A549 treated with AZD2906 at 1 μM for 4 hours (cell line): ENCODE measurements at places on chromosomes 3 and 15. TPM values are rescaled to one million over a fixed set of nuclear protein-coding genes. Genes with fewer than 3 reads are reported as not detected.

LRRC2 gene
- total RNA-seq: not detected in 5 replicates

TM4SF4 gene
- total RNA-seq: 26.2 to 36.4 TPM (median 30.7 TPM) in 5 replicates

BSN gene
- 0.12 to 0.19 TPM (median 0.16 TPM) in 5 replicates for total RNA-seq

ZIC4 gene
- total RNA-seq: not detected in 5 replicates

CTSH gene
- total RNA-seq: 42.0 to 45.0 TPM (median 44.5 TPM) in 5 replicates

FBXL22 gene
- total RNA-seq: 0.16 to 0.30 TPM (median 0.17 TPM) in 5 replicates

SPINK8 gene
- not detected in 5 replicates for total RNA-seq

C2CD4A gene
- total RNA-seq: 0.11 to 0.21 TPM (median 0.14 TPM) in 5 replicates

TMEM40 gene
- 0.26 to 0.47 TPM (median 0.30 TPM) in 5 replicates for total RNA-seq

CSTA gene
- total RNA-seq: 0.81 to 1.1 TPM (median 0.86 TPM) in 5 replicates

GOLGA8M gene
- total RNA-seq: 0.07 to 0.11 TPM in 2 of 5 replicates, not detected in the others

PLIN1 gene
- 0.06 to 0.11 TPM (median 0.09 TPM) in 5 replicates for total RNA-seq

GCSAM gene
- not detected in 5 replicates for total RNA-seq

ITPKA gene
- 6.5 to 12.4 TPM (median 10.2 TPM) in 5 replicates for total RNA-seq

INKA1 gene
- 1.9 to 2.8 TPM (median 2.3 TPM) in 5 replicates for total RNA-seq

KLHL40 gene
- total RNA-seq: not detected in 5 replicates

MUC20 gene
- total RNA-seq: 0.30 to 0.87 TPM (median 0.61 TPM) in 5 replicates

HERC2 gene
- 41.1 to 48.4 TPM (median 45.7 TPM) in 5 replicates for total RNA-seq

C3orf49 gene
- not detected in 5 replicates for total RNA-seq

IMPG2 gene
- 0.01 to 0.02 TPM (median 0.01 TPM) in 3 of 5 replicates, not detected in the others for total RNA-seq

XXYLT1 gene
- 11.1 to 13.3 TPM (median 11.9 TPM) in 5 replicates for total RNA-seq

EAF2 gene
- 1.7 to 2.2 TPM (median 1.7 TPM) in 5 replicates for total RNA-seq

KNG1 gene
- total RNA-seq: 0.03 TPM in 3 of 5 replicates, not detected in the others

XCR1 gene
- not detected in 5 replicates for total RNA-seq

LHFPL4 gene
- total RNA-seq: 0.07 to 0.15 TPM (median 0.10 TPM) in 5 replicates

CLDN18 gene
- total RNA-seq: not detected in 5 replicates

ZMAT3 gene
- total RNA-seq: 5.5 to 6.6 TPM (median 6.0 TPM) in 5 replicates

KBTBD13 gene
- total RNA-seq: not detected in 5 replicates

CLEC3B gene
- 0.14 to 0.19 TPM in 2 of 5 replicates, not detected in the others for total RNA-seq

LDHAL6B gene
- total RNA-seq: not detected in 5 replicates

ARPP21 gene
- 0.06 to 0.27 TPM (median 0.13 TPM) in 5 replicates for total RNA-seq

NECTIN3 gene
- total RNA-seq: 17.0 to 24.1 TPM (median 20.3 TPM) in 5 replicates

A4GNT gene
- total RNA-seq: not detected in 5 replicates

GOLGA6L2 gene
- total RNA-seq: not detected in 5 replicates

PPP2R3A gene
- 1.4 to 2.9 TPM (median 1.8 TPM) in 5 replicates for total RNA-seq

PLA2G4E gene
- total RNA-seq: 0.06 TPM in 1 of 5 replicates, not detected in the others

LRRC31 gene
- total RNA-seq: not detected in 5 replicates
